Right cardiac atrium (tissue), 5 donors: ENCODE measurements at places on chromosomes 16 and 17. TPM values are rescaled to one million over a fixed set of nuclear protein-coding genes. Genes with fewer than 3 reads are reported as not detected.
A peak's percentile ranks its signal among the peaks of the same experiment; 100 is the strongest.

Gene GAST
- not detected for total RNA-seq

Gene TP53TG3B
- not detected for total RNA-seq

Gene PGP
- total RNA-seq = 20.2 TPM

Gene RRAD
- total RNA-seq = 299 TPM

- no peak for DNase-seq
These were observed 76.9 kb downstream of the RAI1 start for GRCh38 chr17:17757956-17758845.

DNA sequence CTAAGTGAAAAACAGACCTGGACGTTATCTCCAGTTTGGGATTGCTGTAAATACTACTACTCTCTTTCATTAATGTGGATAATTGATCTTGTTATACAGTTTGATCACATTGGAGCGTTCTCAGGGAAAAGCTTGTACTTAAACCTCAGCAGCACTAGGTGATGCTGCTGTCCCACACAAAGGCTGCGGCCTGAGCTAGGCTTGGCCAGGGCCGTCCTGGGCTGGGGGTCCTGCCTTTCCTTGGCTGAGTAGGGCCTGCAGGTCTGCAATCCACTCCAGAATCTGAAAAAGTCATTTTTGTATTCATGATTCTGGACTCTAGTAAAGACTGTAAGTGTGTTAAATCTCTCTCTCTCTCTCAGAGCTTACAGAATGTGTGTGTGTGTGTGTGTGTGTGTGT, 23.7 kb upstream of the PMFBP1 start:
- no peak for DNase-seq

DNA sequence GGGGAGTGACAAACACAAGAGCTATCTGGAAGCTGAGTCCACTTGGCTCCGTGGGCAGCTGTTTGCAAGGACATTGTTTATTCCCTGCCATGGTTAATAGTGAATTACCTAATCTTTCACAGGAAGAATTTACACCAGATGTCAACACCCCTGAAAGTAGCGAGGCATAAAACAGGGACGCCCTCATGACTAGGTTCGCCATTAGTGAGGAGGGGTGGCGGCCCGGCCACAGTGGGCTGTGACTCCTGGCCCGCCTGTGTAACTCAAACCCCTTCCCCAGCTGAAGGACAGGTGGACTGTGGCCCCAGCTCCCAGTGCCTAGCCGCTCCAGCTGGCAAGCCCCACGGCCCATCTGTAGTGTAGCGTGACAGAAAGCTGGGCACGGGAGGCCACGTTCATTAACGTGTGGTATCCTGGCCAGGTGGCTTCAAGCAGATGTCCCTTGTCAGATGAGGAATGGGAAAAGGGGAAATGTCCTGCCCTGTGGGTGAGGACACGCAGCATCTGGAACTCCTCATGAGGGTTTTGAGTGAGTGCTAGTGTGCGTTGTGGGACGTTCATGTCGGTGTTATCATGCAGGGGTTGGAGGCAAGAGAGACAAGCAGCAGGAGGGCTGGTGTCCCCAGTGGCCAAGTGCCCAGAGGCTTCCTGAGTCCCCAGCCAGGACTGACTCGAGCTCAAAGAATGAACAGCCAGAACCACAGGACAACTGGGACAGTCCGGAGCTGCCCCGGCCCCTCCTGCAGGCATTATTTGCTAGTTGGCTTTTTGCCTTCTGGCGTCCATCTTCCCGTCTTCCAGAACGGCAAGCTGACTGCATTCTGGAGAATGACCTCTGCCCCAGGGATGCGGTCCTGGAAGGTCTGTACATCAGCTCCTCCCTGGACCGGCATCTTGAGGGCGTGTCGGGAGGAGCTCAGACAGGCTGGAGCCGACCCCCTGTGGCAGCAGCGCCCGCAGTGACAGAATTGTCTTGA, 19.2 kb downstream of the KDM8 start:
- DNase-seq = peak; percentile 91

DNA sequence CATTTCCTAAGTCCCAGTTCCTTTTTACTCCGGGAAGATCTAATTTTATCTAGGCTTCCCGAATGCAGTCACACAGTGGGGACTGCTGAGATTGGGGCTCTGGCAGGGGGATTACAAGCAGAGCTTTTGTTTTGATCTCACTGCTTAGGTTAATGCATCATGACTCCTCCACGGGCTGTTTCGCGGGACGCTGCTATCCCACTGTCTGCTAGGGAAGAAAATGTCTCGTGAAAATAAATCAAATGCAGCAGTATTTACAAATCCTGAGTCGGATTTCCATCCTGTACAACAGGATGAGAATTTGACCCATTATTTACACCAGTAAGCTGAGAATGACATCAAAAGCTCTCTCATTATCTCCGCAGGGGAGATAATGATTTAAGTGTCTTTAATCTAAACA, 83.8 kb downstream of the CDH11 start:
- DNase-seq = no peak

- peak; percentile 95 for DNase-seq
These were observed 20.2 kb downstream of the NGFR start for GRCh38 chr17:49515196-49515770.

- DNase-seq = no peak
These were observed 853.9 kb upstream of the EEF2KMT start for GRCh38 chr16:5951486-5951885.

GRCh38 chr16:69478685-69479084, 54.3 kb downstream of the CYB5B start:
- DNase-seq = no peak

- DNase-seq = peak; percentile 84
These were observed 14.0 kb downstream of the COPZ2 start for GRCh38 chr17:48023400-48024148.

GRCh38 chr17:78707016-78707415, 75.1 kb downstream of the CYTH1 start:
- DNase-seq = no peak

GRCh38 chr17:33109336-33110072, 117.9 kb downstream of the SPACA3 start:
- no peak for DNase-seq

DNA sequence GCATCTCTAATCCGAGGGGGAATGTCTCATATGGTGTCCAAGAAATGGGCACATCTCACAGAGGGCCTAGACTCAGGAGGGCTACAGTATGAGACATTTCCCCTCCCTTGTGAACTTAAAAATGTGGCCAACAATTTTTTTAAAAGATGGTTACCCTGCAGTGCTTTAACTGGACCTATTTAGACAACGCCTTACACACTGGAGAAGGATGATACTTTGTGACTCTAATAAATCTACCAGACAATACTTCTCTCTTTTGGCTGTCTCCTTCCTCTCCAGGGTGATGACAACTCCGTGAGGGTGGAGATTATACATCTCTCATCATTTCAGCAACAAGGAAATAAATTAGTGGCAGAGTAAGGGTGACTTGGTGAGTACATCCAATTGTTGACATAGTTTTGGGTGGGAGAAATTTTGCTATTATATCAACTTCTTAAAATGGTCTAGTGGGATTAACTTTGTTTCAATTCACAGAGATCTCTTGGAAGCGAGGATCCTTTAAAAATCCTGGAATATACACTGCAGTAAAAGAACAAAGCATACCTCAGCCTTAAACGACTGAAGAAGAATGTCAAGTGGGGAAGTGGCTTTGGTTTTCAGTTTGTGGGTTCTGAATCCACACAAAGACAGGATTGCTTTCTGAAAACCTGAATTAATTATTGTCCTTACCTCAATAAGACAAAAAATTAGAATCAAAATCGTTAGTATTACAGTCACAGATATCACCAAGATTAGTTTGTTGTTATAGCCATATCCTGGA, 89.8 kb downstream of the KPNA2 start:
- DNase-seq = no peak

DNA sequence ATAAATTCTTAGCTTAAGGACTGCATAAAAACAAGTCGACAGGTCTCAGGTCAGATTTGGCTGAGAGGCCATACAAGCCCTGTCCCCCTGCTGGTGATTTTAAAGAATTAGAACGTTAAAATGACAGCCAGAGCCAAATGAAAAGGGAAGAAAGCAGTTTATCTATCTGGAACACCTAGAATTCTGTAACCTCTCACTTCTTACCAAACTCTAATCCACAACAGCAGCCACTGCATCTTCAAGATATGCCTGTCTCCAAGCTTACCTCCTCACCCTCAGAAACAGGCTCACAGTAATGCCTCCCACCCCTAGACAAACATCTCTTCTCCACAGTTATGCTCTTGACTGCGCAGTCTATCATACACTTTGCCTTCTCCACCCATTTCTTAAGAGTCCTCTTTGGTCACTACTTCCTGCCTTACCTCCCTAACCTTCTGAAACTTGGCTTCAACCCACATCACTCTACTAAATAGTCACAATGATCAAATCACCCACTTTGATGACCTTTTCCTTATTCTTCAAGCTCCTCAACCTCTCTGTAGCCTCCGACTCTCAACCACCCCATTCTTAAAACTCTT, 14.2 kb downstream of the ANKFY1 start:
- no peak for DNase-seq

DNA sequence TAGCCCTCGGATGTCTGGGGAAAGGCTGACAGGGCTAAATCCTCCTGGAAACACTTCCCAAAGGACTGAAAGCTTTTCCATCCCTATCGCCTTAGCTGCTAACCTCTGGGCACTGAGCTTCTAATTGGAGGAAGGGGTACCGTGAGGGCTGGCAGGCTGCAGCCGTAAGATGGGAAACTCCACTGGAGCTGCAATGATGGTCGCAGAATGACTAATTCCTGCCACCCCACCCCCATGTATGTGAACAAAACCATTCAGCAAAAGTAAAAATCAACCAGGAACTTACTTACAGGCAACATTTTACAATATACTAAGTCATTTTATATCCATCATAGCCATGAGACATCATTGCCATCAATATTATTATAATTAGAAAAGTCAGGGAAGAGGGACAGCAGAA, 133.3 kb downstream of the ABCC12 start:
- no peak for DNase-seq

- DNase-seq = no peak
These were observed 9.0 kb upstream of the MRPL38 start for GRCh38 chr17:75913537-75914210.

- no peak for DNase-seq
These were observed 400.9 kb downstream of the SLC39A11 start for GRCh38 chr17:72691586-72691985.

GRCh38 chr17:82937411-82938371, 97.9 kb upstream of the ZNF750 start:
- no peak for DNase-seq

DNA sequence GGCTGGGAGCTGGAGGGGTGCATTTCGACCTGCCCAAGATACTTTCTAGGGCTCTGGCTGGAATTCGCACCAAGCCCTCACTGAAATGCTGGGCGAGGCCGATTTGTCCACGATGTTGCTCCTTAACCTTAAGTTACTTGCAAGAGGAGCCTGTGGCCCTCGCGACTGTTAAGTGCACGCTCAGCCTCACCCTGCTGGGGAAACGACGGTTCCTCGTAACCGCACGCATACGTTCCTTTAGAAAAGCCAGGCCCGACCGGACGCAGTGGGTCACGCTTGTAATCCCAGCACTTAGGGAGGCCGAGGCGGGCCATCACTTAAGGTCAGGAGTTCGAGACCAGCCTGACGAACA, 607 bp upstream of the NCOR1 start:
- DNase-seq = peak; percentile 70

DNA sequence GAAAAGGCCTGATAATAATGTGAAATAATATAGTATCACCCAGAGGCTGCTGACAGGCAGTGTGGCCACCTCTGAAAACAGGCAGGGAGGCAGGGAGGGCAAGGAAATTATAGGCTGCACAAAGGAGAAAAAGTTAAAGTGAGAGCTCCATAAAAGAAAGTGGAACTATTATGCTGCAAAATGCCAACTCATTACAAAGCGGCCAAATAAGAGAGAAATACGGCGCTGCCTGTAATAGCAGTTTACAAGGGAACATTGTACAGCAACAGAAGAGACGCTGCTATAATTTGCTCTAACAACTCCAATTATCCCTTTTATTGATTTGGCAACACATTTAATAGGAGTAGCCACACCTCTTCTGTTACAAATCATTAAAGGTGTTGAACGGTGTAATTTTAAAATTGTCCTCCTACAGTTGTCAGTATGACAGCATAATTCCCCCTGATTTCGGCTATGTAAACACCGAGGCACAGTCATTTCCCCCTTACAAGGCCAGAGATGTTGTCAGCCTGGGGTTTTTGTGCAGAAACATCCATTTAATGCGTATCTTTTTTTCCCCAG, 120.3 kb downstream of the MRM1 start:
- no peak for DNase-seq

DNA sequence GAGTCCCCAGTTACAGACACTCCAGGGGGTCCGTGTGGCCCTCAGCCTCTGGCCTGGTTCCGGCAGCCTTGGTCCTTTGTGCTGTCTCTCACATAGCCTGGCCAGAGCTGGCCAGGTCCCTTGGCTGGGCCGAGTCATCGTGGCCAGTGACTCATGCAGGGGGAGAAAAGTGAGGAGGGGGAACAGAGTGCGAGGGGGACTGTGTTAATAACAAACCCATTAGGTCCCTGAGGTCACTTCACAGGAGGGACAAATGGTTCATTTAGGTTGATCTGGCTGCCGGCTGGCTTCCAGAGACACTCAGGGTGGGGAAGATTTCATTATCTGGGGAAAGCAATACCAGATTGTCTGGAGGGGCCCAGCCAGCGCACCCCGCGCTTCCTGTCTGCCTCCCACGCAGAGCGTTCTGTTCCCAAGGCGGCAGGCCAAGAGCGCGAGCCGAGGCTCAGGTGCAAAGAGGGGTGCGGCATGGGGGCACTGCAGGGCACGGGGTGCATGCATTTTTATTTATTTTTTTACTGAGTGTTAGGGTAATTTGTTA, 223.1 kb downstream of the SEC14L1 start:
- peak; percentile 66 for DNase-seq

GRCh38 chr17:28173801-28174200, 131.3 kb downstream of the NLK start:
- DNase-seq = no peak

DNA sequence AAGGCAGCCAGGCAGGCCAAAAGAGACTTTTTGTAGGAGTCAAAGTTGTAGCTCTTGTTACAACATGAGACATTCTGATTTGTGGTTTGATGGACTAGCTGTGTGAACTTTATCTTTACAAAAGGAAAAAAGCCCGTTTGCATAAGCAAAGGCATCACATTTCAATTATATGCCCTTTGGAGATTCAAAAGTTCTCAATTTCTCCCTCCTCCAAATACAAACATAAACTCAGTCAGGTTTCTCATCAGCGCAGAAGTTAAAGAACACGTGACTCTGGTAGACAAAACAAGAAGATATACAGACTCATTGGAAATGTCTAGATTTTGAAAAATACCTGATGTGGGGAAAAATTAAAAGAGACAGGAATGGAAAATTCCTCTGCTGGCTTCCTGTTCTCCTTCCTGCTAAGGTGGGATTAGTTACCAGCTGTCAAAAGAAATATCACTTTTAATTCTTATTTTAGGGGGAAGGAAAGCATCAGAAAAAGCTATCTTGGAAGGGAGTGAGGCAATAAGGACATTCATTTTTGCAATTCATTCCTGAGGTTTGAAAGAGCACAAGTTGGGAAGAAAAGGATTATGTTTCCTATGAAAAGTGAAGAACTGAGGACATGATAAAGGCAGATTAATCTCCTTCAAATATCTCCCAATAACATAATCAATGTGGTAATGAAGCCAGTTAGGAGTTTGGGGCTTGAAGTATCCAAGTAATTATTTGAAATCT, 4.6 kb upstream of the KCNJ16 start:
- no peak for DNase-seq
